ENCODE measurements at places on chromosomes 12 and 14.
A peak's percentile ranks its signal among the peaks of the same experiment; 100 is the strongest.

GRCh38 chr12:7729746-7730145 lies 17.4 kb downstream of the CLEC4C start:
- no peak for DNase-seq

- no peak for DNase-seq
Observed at GRCh38 chr12:107780298-107780697, 5.8 kb downstream of the ASCL4 start.

- no peak for DNase-seq
Observed at GRCh38 chr12:71431991-71432390, 7.6 kb upstream of the LGR5 start.

DNA sequence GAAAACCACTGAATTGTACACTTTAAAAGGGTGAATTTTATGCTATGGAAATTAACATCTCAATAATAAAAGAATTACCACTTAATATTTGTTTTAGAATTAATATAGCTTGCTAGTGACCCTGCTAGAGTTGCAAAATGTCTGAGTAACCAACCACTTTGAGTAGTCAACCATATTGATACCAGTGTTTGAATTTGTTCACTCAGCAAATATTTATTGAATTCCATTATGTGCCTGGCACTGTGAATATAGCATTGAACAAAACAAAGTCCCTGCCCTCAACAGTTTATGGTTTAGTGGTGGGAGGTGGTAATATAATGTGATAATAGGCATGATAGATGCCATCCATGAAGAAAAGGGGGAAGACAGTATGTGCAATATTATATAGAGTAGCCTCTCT lies 4.6 kb downstream of the SNRPF start:
- DNase-seq: no peak

DNA sequence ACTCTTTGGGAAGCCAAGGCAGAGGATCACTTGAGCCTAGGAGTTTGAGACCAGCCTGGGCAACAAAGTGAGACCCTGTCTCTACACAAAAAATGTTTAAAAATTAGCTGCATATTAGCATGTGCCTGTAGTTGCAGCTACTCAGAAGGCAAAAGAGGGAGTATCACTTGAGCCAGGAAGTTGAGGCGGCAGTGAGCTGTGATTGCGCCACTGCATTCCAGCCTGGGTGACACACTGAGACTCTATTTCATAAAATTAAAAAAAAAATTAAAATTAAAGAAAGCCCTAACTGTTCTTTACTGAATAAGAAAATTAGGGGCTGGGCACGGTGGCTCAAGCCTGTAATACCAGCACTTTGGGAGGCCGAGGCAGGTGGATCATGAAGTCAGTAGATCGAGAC lies 27.0 kb downstream of the SENP1 start:
- DNase-seq: no peak

- DNase-seq: no peak
Observed at GRCh38 chr12:29148596-29148910, 525 bp upstream of the FAR2 start.

- no peak for DNase-seq
Observed at GRCh38 chr14:67524634-67524963, 8.5 kb upstream of the PLEKHH1 start.

- no peak for DNase-seq
Observed at GRCh38 chr12:72511498-72511897, 239.3 kb downstream of the TRHDE start.

GRCh38 chr12:114655934-114656749 lies 27.8 kb downstream of the TBX3 start:
- no peak for DNase-seq

- no peak for DNase-seq
Observed at GRCh38 chr14:89575386-89576061, 158.5 kb upstream of the FOXN3 start.

DNA sequence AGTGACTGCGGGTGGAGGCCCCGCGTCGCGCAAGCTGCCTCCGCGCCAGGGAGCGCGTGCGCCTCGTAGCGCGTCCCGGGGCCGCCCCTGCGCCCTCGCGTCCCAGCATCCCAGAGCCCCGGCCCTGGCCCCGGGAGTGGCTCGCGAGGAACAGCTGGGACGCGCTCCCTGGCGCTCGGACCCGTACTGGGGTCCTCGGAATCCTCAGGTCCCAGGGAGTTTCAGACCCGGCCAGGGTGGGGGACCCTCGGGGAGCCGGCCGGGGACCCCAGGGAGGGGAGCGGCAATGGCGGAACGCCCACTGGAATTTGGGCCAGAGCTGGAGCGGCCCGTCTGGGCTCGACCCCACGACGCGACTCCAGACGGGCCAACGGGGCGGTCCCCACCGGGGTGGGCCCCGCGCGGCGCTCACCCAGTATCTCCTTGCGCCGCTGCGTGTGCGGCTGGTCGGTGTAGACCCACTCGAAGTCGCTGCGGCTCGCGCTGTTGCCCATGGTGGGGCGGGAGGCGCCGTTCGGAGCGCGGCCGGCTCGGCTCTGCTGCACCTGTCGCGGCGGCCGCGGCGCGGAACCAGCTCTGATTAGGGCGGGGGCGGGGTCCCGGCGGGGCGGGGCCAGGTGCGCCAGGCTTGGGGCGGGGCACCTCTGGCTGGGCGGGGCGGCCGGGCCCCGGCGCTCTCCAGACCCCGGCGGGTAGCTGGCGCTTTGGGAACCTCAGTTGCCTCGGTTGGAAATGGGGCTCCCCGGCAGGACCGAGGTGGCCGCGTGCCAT lies at the start of gene DEGS2:
Gene DEGS2 (minus strand): TSS at position 552 of the 771 bp plus-strand sequence. CDS start 58 bp downstream, at position 494.
- peak; percentile 16 for DNase-seq

DNA sequence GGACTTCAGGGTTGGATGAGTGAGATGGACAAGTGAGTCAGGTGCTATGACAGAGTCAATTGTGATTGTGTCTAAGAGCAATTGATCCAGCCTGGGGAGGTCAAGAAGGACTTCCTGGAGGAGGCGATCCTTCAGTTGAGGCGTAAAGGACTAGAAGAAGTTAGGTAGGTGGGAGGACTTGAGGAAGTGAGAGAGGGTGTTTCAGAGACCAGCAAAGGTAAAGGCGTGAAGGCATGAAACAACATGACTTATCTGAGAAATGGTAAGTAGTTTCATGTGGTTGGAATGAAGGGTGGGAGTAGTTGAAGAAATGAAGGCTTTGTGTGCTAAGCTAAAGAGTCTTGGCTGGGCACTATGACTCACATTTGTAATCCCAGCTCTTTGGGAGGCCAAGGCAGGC lies 48.9 kb upstream of the PPP1CC start:
- no peak for DNase-seq

DNA sequence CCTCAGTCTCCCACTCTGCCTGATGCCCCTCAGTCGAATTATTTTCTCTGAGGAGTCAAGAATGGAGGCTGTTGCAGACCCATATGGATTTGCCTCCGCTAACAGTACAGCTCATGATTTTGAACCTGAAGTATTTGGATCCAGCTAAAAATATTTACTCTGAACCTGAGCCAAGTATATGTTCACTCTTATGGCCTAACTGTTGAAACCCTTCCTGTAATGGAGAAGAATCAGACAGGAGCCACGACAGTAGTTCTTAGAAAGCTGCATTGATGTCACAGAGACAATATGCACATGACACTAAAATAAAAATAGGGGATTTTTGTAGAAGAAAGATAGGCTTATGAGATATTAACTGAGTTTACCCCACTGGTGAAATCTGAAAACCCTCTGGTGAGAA lies 1128.3 kb upstream of the FLRT2 start:
- DNase-seq: no peak

GRCh38 chr14:29486132-29486531 lies 441.5 kb downstream of the PRKD1 start:
- DNase-seq: no peak

- DNase-seq: no peak
Observed at GRCh38 chr12:45713078-45713477, 16.4 kb upstream of the ARID2 start.

- DNase-seq: no peak
Observed at GRCh38 chr14:87829543-87829942, 163.4 kb downstream of the GALC start.

- DNase-seq: no peak
Observed at GRCh38 chr14:52402812-52403526, 88.9 kb downstream of the PTGER2 start.

DNA sequence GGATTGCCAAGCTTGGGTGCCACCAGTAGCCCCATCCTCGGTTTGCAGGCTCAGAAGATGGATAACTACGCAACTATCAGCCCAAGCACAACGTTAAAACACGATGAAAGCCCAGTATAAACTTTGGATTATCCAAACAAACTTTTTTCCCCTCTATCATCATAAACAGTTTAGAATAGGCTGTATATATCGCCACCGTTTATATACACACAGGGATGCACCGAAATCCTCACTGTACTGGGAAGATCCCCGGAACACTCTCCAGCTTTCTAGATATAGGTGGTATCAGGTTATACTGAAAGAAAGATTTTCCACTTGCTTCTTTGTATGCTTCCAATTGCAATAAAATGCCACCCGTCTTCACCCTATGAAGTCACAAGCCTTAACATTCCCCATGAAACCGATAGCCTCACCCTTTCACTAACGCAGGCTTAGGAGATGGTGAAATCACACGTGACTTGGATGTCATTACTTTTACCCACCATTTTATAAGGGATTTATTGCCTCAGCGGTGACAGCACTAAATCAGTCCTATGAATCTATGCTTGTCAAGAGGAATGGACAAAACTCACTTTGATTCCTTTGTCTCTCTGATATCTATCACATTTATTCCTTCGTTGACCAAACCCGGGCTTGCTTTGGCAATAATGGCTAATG lies 207.6 kb upstream of the FOXN3 start:
- DNase-seq: no peak

DNA sequence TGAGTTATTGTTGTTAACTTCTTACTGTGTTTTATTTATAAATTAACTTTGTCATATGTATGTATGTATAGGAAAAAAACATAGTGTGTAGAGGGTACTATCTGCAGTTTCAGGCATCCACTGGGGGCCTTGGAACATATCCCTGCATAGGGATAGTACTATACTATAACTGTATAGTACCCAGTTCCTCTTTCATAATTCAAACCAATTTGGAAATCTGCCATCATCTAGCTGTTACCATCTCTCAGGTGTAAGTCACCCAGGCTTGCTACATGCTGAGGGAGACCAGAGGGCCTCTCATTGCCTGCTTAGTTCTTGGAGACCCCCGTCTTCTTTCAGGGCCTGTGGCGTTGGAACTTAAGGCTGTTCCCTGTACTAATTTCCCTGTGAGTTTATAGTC lies 12.9 kb upstream of the DCD start:
- no peak for DNase-seq

DNA sequence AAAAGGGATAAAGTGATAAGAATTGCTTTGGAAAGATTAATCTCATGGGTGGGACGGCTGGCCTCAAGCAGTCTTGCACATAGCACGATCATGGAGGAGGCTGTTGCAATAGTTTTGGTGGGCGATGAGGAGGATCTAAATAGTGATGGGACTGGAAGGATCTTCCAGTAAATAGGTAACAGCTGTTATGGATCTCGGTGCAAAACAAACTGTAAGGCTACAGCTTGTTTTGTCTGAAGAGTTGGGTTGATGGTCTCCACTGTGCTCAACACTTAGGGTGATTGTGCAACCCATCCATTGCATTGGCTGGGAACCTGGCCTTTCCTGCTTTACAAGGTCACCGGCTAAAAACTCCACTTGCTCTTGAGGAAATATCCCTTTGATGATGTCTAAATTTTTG lies 21.0 kb downstream of the IGF1 start:
- no peak for DNase-seq

DNA sequence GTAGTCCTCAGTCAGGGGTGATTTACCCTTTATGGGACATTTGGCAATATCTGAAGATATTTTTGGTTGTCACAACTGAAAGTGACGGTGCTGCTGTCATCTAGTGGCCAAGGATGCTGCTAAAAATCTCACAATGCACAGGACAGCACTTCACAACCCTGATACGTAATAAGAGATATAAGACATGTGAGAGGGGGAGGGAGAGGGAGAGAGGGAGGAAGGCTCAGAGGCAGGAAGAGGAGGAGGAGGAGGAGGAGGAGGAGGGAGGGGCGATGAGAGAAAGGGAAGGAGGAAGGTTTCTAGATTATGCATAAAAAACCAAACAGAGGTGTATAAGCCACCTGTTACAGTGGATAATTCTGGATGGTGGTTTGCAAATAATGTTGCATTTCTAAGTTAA lies 14.3 kb downstream of the MYL2 start:
- DNase-seq: no peak

- DNase-seq: no peak
Observed at GRCh38 chr12:39906237-39906636, 199.6 kb downstream of the SLC2A13 start.

DNA sequence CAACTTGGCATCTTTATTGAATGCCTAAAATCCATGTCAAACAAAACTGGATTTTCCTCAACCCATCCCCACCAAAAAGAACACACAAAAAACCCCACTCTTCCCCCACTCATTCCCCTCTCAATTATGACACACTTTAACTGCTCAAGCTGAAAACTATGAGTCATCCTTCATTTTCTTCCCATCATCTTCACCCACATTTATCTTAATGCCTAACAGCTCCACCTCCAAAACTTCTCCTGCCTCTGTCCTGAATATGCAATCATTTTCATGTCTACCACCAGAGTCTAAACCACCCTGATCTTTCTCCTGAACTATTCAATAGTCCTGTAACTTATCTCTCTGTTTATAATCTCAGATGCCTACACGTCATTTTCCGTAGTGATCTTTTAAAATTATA lies 239.7 kb downstream of the BCAT1 start:
- DNase-seq: no peak

DNA sequence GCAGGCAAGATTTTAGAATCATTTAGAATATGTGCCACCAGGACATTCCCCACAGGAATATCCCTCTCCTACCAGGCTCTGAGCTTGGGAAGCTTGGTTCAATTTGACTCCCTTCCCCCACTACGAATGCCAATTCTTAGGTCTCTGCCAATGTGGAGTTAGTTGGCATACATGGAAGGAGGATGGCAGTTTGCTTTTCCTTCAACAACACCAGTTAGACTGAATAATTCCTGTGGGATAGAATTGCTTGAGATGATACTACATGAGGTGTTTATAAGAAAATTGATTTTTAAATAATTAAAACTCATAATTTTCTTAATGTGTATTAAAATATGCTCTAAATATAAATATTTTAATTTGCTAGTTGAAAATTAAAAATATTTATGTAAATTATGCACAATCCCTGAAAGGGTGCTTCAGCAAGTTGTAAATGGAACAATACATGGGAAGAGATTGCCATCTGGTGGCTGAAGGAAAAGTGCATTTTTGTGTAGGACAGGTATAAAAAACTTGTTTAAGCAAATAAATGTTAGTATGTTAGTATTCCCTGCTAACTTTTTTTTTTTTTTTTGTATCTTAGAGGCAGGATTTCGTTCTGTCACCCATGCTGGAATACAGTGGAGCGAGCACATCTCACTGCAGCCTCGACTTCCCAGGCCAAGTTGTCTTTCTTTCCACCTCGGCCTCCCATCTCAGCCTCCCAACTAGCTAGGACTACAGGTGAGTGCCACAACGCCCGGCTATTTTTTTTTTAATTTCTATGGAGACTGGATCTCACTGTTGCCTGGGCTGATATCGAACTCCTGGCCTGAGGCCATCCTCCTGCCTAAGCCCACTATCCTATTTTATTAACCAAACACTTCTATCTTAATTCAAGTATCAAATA lies 25.8 kb upstream of the STRAP start:
- DNase-seq: no peak

Measured in stimulated activated CD4-positive, alpha-beta T cell treated with anti-CD3 and anti-CD28 coated beads, Interleukin-1b, Interleukin-23, amount 100 ng/mL, for 1 hour (primary cell).